IMR-90 (cell line): ENCODE measurements at places on chromosomes 3 and 15. TPM values are rescaled to one million over a fixed set of nuclear protein-coding genes. Genes with fewer than 3 reads are reported as not detected.

The COL6A5 gene
- not detected in 2 replicates for polyA plus RNA-seq

The NEO1 gene
- polyA plus RNA-seq: 18.5 and 19.3 TPM in 2 replicates

The SCN5A gene
- polyA plus RNA-seq: 1.9 and 2.1 TPM in 2 replicates

GRCh38 chr3:46186471-46187340 lies 21.4 kb downstream of the CCR1 start:
- DNase-seq: no peak

GRCh38 chr3:61452535-61453090 lies 108.8 kb upstream of the PTPRG start:
- peak; percentile 44 for DNase-seq

GRCh38 chr3:89395456-89395855 lies 288.0 kb downstream of the EPHA3 start:
- DNase-seq: no peak

GRCh38 chr3:156888576-156888975 lies 62.4 kb downstream of the LEKR1 start:
- DNase-seq: no peak

GRCh38 chr3:81776643-81777042 lies 15.2 kb upstream of the GBE1 start:
- DNase-seq: no peak
